Type B pancreatic cell (in vitro differentiated cells): ENCODE measurements at places on chromosomes 5 and 9.

GRCh38 chr9:35274993-35275392 lies 113.2 kb downstream of the UNC13B start:
- DNase-seq = no peak

GRCh38 chr5:20323323-20323722 lies 335.3 kb upstream of the CDH18 start:
- DNase-seq = no peak

DNA sequence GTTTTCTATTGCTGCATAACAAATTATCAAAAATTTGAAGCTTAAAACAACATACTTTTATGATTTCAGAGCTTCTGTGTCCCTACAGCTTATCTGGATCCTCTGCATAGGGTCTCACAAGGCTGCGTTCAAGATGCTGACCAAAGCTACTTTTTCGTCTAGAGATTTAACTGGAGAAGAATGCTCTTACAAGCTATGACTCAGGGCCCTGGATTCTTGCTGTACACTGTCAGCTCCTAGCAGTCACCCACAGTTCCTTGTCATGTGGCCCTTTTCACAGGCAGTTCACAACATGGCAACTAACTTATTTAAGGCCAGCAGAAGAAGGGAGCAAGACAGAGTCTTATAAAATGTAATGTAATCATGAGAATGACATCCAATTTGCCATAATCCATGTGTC lies 70.8 kb upstream of the FAM174A start:
- no peak for DNase-seq

- no peak for DNase-seq
Observed at GRCh38 chr9:75907923-75908322, 17.4 kb downstream of the PCSK5 start.

GRCh38 chr9:111036429-111036789 lies 1.9 kb downstream of the LPAR1 start:
- peak; percentile 71 for DNase-seq

GRCh38 chr9:75365196-75365595 lies 276.9 kb downstream of the OSTF1 start:
- no peak for DNase-seq

DNA sequence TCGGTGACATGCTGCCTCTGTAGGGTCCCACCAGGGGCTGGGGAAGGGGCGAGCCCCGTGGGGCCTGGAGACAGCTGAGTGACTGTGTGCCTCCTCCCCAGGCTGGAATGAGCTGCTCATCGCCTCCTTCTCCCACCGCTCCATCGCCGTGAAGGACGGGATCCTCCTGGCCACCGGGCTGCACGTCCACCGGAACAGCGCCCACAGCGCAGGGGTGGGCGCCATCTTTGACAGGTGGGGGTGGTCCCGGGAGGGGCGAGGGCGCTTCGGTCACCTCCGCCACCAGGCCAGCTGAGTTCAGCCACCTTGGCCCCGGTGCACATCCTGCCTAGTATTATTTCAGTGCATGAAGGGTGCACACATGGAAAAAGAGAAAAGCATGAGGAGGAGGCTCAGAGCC lies 102.8 kb downstream of the RXRA start:
- DNase-seq = no peak

DNA sequence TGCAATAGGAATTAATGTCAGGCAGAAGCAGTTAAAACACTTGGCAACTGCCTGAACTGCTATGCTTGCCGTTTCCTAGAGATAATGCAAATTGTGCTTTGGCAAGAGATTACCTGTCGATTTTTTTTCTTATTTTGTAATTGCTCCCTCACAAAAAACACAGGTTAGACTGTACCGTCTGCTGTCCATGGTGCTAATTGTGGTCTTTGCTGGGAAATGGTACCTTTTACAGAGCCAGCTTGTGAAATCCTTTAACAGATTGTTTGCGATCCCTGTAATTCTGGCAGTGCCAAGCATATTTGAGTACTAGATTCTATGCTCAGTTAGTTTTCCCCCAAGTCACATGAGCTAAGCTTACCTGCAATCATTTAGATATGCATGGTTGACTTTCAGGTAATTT lies 2125.8 kb upstream of the WWC1 start:
- no peak for DNase-seq

DNA sequence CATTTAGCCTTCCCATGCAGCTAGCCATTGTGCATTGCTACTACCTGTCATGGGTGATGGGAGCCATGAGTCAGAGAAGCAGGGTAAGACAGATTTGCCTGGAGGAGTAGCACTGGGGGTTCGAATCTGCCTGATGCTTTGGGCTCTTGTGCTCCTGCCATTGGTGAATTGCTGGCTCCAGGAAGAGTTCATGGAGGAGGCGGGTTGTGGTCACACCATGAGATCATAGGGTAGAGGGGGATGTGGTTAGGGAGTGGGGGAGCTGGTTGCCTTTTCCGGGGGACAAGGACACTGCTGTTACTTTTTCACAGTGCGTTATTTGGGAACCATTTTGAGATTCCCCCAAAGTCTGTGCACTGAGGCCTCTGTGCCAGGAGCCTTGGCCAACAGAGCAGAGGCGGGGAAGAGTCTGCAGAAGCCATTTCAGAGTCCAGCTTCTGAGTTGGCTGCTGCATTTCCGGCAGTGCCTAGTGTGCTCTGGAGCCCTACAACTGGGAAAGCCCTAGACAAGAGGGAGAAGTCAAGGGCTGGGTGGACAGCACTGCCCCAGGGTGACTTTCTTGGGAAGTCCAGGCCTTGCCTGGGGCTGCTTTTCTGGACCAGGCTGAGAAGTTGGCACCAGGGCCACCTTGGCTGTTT lies 6.2 kb downstream of the ANGPTL2 start:
- no peak for DNase-seq

DNA sequence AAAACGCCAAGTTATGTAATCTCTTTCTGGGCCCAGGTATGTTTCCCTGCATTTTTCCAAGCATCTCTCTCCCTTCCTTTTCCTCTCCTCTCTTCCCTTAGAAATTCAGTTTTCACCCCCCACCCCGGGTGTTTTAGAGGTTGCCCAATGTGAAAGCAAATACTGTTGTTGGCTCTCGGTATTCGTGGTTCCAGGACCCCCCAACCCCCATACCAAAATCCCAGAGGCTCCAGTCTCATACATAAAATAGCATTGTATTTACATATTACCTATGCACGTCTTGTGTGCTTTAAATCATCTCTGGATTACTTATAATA lies 48.8 kb downstream of the ACER2 start:
- no peak for DNase-seq

GRCh38 chr9:33125871-33126823 lies 41.0 kb downstream of the B4GALT1 start:
- DNase-seq = no peak

DNA sequence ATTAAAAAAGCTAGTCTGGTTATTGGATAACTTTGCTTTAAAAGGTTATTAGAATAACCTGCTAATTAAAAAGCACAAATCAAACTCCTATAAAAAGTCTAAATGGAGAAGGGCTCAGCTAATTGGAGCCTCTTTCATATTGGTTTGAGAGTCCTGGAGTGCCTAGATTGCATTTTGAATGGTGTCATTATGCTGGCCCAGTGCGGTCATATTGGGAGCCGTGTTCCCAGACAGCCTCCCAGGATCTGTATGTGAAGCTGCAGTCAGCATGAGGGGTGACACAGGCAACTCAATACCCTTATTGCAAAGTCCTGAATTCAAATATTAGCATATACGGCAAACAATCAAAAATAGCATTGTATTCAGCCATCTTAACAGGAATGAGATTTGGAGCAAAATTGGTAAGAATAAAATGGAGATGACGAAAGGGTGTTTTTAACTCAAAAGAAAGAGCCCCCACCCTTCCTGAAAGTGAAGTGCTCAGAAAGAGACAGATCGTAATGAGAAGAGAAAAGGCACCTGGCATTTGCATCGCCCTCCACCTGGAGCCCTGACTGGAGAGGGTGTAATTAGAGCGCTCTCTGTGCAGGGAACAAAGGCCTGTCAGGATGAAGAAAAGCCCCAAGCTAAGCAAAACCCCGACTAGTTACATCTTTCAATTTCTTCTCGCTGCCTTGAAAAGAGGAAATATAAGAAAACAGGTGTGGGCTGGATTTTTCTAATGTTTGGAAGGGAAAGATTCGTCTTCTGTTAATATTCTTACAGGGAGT lies 621.0 kb upstream of the ADAMTS16 start:
- no peak for DNase-seq

- no peak for DNase-seq
Observed at GRCh38 chr5:107090506-107090905, 580.2 kb downstream of the EFNA5 start.

DNA sequence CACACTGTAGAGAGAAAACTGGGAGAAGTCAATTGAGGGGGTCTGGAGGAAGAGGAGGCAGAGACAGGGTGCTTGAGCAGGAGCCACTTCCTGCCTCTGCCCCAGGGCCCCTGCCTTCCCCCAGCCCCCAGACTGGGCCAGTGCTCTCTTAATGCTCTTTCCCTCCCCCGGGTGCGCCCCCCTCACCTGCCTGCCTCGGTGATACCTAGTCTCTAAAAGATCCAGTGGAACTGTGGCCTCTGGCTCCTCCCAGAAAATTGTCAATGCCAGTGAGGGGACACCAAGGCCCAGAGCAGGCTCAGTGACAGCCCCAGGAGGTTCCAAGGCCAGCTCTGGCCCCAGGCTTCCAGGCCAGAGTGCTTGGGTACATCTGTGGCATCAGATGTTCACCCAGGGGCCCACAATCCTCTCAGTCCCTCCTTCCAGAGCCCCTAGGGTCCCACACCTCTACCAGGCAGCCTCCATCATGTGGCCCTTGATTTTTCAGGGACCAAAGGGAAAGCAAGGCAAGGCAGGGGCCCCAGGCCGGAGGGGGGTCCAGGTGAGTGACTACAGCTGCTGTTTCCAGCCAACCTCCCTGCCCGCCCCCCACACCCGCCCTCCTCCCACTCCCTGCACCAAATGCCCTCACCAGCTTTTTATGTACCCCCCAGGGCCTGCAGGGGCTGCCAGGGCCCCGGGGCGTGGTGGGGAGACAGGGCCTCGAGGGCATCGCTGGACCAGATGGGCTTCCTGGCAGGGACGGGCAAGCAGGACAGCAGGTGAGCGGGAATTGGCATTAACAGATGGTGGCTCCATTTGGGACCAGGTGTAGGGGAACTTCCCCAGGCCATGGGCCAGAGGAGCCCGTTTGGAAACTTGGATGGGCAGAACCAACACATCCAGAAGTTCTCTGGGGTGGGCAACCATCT lies 33.1 kb upstream of the ORM1 start:
- peak; percentile 60 for DNase-seq

GRCh38 chr5:56516441-56516840 lies 283.3 kb upstream of the ANKRD55 start:
- no peak for DNase-seq

- no peak for DNase-seq
Observed at GRCh38 chr9:13589034-13589737, 309.7 kb upstream of the MPDZ start.

DNA sequence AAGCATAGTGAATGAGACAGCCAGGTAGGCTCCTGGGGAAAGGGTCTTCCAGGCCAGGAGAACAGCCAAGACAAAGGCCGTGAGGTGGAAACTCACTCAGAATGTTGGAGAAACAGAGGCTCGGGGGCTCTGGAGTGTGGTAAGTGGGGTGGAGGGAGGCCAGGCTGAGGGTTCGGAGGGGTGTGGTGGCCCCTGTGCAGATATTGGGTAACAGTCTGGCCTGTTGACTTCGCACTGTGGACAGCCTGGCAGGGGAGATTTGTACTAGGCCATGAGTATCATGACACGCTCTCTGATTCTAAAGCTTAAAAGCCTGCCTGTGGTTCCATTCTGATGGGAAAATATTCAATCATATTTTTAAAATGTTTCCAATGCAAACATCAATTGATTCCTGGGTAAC lies 239.3 kb downstream of the GADD45G start:
- no peak for DNase-seq

DNA sequence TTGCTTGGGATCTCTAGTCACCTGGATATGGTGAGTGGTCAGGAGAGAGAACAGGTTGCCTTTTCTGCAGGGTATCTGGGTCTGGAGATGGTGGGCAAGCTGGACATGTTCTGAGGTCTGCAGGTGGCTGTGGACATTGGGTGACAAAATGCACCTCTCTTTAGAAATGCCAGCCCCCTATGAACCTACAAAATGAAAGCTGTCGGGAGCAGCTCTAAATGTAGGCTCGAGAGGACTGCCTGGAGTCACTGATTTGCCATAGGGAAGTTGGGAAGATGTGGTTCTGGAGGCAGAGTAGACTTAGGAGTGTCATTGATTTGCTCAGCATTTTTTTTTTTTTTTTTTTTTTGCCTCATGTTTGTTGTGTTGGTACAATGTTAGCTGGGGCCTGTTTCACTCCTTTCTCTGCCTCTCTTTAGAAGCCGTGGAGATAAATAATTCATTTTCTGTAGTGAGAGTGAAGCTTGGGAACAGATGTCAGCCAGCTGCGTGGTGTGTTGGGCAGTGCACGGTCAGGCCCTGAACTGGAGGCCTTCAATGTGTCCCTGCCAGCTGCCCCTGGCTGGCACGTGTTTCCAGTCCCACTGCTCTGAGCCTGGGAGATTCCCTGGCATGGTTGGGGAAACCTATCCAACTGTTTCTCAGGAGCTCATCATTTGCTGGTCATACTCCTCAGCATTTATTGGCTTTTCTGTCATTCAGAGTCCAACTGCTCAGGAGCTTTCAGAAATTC lies 5.4 kb downstream of the RGS3 start:
- no peak for DNase-seq

DNA sequence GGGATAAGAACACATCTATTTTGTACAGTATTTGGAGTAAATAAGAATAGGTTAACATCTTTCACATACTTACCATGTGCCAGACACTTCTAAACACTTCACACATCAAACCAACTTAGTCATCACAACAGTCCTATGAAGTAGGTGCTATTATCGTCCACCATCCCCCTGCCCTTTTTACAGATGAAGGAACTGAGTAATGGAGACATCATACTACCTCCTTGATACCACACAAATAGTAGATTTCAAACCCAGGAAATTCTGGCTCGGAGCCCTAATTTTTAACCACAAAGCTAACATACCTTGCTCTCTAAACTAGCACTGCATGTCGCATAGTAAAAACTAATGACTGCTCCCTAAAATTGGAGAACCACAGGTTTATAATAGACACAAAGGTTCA lies 4.2 kb upstream of the ZNF366 start:
- DNase-seq = no peak

DNA sequence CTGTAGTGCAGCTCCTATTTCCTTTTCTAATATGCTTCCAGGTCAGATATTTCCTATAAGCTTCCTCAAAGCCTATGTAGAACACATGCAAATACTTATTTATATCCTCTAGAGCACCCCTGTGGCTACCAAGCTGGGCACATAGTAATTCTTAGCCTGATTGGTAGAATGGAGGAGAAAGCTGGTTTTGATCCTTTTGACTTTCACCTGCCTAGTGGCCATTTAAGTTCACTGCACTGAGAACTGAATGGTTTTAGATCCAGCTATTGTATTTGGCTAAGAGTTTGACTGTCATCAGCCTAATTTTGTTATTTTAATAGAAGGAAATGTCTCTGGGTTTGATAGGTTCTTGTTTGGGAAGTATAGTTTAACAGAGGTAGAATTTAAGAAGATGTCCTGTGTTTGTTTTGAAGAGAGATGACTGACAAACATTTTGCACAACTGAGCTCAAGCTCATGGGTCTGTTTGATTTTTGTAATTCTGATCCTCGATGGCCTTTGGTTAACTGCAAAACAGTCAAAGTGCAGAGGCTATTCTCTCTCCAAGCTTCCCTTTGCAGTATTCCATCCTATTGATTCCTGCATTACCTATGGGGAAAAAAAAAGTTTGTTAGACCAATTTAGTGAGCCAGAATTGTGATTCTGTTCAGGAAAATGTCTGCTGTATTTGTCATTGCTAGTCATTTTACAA lies 85.4 kb downstream of the KCNN2 start:
- DNase-seq = no peak
